ENCODE measurements at places on chromosomes 5 and 9. TPM values are rescaled to one million over a fixed set of nuclear protein-coding genes. Genes with fewer than 3 reads are reported as not detected.

- no peaks in the 10 kb centered on the region for H3K36me3 ChIP-seq
- H3K4me3 ChIP-seq: no peak overlapping the region
- H3K27me3 ChIP-seq: peaks cover 24% of the 10 kb centered on the region
- no peak for DNase-seq
- peaks cover 6% of the 10 kb centered on the region for H3K4me1 ChIP-seq
- H3K27ac ChIP-seq: no peak overlapping the region
Observed at GRCh38 chr5:150582241-150583109, 58.0 kb upstream of the SYNPO start.

The SHISAL2B gene
- total RNA-seq: not detected

DNA sequence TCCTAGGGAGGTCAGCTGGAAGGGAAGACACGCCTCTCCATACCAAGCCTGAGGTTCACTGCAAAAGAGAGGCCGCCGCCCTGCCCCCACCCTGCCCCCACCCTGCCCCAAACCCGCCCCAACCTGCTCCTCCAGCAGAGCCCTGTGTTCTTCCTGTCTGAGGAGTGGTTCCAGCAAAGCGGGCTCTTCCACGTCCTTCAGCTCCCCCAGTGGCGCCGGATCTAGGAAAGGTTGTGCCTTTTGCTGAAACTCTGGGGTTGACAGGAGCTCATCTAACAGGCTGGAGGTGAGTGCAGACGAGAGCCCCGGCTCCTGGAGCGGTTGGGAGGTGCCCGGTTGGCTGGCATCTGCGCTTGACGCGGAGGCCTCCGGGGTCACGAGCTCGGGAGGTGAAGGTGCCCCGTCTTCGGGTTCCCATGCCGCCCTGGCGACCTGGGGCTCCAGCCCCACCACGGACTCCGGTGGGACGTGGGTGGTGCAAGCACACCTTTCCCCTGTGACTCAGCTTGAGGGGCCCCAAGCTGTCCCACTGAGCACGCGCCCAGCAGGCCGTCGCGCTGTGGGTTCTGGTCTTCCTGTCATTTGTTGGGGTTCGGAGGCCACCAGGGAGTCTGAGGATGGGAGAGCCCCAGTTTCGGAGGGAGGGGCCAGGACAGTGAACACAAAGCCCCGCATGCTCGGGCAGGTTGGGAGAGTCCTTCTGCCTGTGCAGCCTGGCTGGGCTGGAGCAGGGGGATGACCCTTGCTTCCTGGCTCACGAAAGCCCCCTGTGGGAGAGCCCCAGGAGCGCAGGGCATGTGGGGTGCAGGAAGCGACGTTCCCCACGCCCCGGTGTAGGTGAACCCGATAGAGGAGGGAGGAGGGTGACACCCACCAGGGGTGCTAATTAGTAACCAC, 1467.1 kb downstream of the FOXD4L5 start:
- peak; percentile 62 for DNase-seq
- H3K36me3 ChIP-seq: peaks cover 18% of the 10 kb centered on the region
- H3K27me3 ChIP-seq: no peaks in the 10 kb centered on the region
- peak overlapping the region; percentile 82 for H3K4me3 ChIP-seq
- no peaks in the 10 kb centered on the region for H3K4me1 ChIP-seq
- H3K27ac ChIP-seq: peak overlapping the region; percentile 1

- peak overlapping the region; percentile 84 for H3K27ac ChIP-seq
- peak overlapping the region; percentile 93 for H3K4me3 ChIP-seq
- H3K27me3 ChIP-seq: no peaks in the 10 kb centered on the region
- peaks cover 34% of the 10 kb centered on the region for H3K36me3 ChIP-seq
- H3K4me1 ChIP-seq: peaks cover 38% of the 10 kb centered on the region
- DNase-seq: no peak
Observed at GRCh38 chr5:75512383-75513074, 838 bp downstream of the POLK start.

The ZNF474 gene
- total RNA-seq: 0.29 TPM

DNA sequence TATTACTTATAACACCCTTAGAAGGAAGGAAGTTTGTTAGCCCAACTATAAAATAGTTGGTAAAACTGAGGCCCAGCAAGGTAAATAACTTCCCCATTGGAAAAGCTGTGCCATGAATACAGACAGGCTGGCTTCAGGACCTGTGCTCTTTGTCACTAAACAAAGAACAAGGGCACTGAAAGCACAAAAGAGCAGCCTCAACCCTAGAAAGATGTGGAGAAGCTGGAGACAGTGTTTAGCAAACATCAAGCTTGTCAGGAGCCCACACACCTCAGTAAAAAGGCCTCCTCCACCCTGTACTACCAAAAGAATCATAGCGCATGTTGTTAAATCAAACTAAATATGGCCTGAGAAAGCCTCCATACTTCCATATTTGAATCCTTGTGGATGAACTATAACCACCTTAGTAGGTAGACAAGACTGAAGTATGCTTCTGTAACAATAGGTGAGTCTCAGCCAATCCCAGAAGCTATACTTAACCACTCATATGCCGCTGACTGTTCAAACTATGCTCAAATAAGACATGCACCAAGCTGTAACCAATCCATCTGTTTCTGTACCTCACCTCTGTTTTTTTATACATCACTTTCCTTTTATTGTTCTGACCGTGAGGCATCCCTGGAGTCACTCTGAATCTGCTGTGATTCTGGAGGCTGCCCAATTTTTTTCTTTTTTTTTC, 18.4 kb upstream of the SCGB3A2 start:
- H3K27me3 ChIP-seq: no peaks in the 10 kb centered on the region
- peaks cover 39% of the 10 kb centered on the region for H3K4me1 ChIP-seq
- no peak overlapping the region for H3K27ac ChIP-seq
- H3K4me3 ChIP-seq: no peak overlapping the region
- no peaks in the 10 kb centered on the region for H3K36me3 ChIP-seq
- DNase-seq: no peak

- no peak overlapping the region for H3K27ac ChIP-seq
- peaks cover 12% of the 10 kb centered on the region for H3K4me1 ChIP-seq
- H3K27me3 ChIP-seq: no peaks in the 10 kb centered on the region
Observed at GRCh38 chr5:142439207-142439860, 114.5 kb upstream of the SPRY4 start.

DNA sequence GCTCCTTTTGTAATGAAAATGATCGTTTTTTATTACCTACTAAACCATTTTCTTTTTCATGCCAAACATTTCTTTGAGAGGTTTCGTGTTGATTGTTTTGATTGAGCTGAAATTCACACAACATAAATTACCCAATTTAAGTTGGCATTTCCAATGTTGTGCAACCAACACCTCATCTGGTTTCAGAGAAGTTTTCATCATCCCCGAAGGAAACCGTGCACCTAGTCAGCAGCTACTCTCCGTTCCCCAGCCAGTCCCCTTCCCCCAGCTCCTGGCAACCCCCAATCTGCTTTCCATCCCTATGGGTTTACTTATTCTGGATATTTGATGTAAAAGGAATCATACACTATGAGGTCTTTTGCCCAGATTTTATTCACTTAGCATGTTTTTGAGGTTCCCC, 123.6 kb downstream of the ADCY2 start:
- H3K27me3 ChIP-seq: no peaks in the 10 kb centered on the region
- H3K36me3 ChIP-seq: no peaks in the 10 kb centered on the region
- H3K27ac ChIP-seq: no peak overlapping the region
- DNase-seq: no peak
- no peaks in the 10 kb centered on the region for H3K4me1 ChIP-seq
- H3K4me3 ChIP-seq: no peak overlapping the region

DNA sequence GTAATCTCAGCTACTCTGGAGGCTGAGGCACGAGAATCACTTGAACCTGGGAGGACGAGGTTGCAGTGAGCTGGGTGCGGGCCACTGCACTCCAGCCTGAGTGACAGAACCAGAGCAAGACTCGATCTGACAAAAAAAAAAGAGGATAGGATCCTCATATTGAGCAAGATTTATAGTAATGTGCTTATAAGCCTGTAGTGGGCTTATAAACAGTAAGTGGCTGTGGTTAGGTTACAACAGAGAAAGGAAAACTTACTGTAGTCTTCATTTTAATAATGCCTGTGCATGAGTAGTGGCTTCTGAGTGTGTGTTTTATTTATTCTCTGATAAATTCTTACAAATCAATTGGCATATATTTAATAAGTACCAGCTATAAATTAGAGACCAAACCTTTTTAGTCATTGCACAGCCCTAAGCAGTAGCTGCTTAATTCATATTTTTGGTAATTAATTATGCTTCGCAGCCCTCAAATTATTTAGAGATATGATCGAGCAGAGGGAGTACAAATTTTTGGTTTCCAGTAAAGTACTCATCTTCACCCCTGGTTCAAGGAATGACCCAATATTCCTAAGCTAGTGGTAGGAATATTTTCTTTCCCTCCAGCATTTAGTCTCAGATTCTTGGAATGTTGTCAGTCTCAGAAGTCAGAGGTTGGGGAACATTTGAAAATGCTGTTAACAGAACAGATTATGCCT, 73.8 kb upstream of the KLF9 start:
- H3K27me3 ChIP-seq: no peaks in the 10 kb centered on the region
- no peak for DNase-seq
- no peak overlapping the region for H3K27ac ChIP-seq
- H3K4me1 ChIP-seq: no peaks in the 10 kb centered on the region
- no peaks in the 10 kb centered on the region for H3K36me3 ChIP-seq
- H3K4me3 ChIP-seq: no peak overlapping the region

GRCh38 chr9:21761309-21761901, 41.0 kb upstream of the MTAP start:
- no peaks in the 10 kb centered on the region for H3K27me3 ChIP-seq
- H3K4me3 ChIP-seq: no peak overlapping the region
- H3K36me3 ChIP-seq: no peaks in the 10 kb centered on the region
- H3K4me1 ChIP-seq: peaks cover 16% of the 10 kb centered on the region
- H3K27ac ChIP-seq: no peak overlapping the region
- no peak for DNase-seq

The SNCB gene
- total RNA-seq: not detected

The SLC25A2 gene
- 0.27 TPM for total RNA-seq

GRCh38 chr5:157602505-157602904, 26.9 kb upstream of the ADAM19 start:
- H3K4me3 ChIP-seq: no peak overlapping the region
- DNase-seq: no peak
- H3K27ac ChIP-seq: peak overlapping the region; percentile 77
- peaks cover 33% of the 10 kb centered on the region for H3K4me1 ChIP-seq
- no peaks in the 10 kb centered on the region for H3K27me3 ChIP-seq
- H3K36me3 ChIP-seq: peaks cover 6% of the 10 kb centered on the region

The ERP44 gene
- 12.3 TPM for total RNA-seq

DNA sequence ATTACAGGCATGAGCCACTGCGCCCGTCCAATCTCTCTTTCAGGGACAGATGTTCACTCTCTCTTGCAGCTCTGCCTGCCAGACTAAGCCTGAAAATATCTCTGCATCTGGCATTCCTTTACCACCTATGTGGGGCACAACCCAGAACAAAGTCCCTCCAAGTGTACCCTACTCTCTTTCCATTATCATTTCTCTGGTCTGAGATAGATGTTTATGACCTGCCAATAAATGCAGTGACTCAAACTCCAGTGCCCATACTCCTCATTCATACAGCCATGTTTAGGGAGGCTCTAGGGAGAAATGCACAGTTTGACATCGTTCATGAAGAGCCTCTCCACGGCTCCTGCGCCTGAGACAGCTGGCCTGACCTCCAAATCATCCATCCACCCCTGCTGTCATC, at the start of gene BTNL3:
BTNL3 (plus strand) TSS at position 255 of the 400 bp plus-strand sequence. CDS start 183 bp downstream, outside the sequence.
- DNase-seq: no peak
- no peaks in the 10 kb centered on the region for H3K4me1 ChIP-seq

Measured in Calu3 (cell line).